ENCODE measurements at places on chromosomes 1 and 21.
A peak's percentile ranks its signal among the peaks of the same experiment; 100 is the strongest.

DNA sequence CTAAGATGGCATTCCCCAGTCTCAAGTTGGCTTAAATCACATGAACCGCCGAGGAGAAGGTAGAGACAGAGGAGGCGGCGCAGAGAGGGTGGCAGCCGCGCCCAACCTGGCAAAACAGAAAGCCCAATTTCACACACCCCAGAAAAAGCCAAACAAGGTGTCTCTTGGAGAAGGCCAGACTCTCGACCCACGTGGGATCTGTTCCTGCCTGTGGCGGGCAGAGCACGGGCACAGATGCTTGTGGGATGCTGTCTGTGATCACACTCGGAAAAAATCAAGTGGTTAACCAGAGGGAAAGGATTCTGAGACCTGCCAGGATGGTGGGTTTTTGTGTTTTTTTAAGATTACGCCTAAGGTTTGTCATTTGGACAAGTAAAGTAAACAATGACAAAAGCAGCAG is 80.7 kb downstream of the MRPL37 start:
- no peak for DNase-seq

DNA sequence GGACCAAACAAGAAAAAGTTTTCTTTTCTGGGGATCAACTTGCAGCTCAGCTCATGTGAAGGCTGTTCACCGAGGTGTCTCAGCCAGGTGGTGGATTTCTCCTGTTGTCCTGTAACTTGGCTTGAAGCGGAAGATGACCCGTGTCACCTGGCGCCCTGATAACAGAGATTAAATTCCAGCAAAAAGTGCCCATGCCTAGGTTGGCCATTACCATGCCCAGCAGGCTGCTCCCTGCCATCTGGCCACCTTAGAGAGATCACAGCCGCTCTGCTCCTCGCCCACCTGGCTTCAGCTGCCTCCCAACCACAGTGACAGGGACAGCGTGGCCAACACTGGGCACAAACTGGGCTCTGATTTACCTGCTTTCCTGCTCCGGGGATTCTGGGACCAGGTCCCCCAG is 149.5 kb downstream of the ZBTB18 start:
- DNase-seq, result no peak

DNA sequence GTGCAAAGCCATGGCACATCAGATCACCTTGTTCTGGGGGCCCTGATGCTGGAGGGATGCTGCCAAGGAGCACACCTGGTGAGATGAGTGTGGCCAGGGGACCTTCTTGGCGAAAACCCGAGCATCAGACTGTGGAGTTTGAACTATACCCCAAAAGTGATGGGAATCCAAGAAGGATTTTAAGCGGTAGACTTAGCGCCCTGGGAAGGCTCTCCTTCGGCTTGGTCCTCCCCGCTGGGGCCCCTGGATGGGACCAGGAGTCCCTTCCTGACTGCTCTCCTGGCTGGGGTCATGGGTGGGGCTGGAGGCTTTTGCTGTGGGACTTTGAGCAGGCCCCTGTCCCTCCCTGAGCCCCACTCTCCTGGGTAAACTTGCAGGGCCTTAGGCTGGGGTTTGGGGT is 10.5 kb downstream of the ZNF362 start:
- DNase-seq, result no peak

GRCh38 chr1:98389809-98390208 is 271.7 kb upstream of the SNX7 start:
- DNase-seq, result no peak

DNA sequence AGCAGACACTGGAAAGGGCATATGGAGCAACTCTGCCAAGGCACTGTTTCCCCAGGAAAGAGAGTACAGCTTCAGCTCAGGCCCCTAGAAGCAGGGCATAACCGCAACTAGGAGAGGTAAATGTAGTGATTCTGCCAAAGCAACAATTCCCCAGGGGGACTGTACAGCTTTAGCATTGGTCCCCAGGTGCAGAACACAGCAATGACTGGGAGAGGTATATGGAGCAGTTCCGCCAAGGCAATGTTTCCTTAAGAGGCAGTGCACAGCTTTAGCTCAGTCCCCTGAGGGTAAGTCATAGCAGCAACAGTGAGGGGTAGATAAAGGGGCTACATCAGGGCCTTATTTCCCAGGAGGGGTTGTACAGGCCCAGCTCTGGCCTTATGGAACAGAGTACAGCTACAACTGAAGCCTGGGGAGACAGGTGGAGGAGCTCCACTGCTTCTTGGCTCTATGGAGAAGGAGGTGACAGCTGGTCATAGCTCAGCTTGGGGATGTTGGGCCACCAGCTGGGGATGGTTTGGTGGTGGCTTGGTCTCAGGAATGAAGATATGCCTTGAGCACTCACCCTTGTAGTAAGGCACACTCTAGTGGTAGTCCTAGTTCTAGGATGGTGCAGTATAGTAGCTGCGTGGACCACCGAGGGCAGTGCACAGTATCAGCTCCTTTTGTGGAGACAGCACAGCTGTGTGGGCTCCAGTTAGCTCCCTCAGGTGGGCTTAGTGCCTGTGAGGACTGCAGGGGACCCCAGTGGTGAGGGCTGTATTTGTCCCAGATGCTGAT is 582.7 kb downstream of the PTPRC start:
- DNase-seq, result no peak

- DNase-seq, result no peak
Measured at GRCh38 chr1:62467092-62467491, 30.2 kb downstream of the USP1 start.

GRCh38 chr1:118947790-118948189 is 40.4 kb downstream of the TBX15 start:
- DNase-seq, result no peak

GRCh38 chr1:110420874-110421793 is 13.6 kb upstream of the LAMTOR5 start:
- no peak for DNase-seq

DNA sequence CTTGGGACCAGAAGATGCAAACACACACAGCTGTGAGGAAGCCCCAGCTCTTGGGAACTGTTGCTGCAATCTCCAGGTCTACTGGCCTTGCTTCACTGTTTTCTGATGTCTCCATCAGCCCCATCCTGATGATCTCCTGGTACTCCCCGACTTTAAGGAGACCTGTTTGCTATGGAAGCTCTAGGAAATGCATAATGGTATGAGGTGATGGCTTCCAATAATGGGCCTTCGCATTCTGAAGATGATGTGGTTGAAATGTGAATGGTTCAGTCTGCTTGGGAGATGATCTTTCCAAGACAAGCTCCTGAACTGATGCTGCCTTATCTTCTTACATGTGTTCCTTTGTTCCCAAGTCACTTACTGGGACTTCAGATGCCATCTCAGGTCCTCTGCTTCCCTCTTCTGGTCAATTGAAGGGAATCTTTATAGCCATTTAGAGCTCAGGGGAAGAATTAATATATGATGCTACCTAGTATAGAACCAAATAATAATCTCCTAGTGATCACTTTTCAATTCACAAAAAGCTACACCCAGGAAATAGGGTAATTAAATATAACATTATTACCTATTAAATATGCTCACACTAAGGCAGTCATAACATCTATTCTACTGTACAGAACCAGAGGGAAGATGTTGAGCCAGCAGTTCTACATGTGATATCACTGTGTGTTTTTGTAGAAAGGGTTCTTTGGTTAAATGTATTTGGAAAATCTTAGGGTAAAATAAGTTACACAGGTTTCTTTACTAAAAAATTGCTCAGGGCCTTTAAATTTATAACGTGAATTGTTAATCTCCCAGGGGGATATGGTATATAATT is 73.9 kb upstream of the VTCN1 start:
- no peak for DNase-seq

GRCh38 chr1:220928320-220928719 is 49.1 kb downstream of the HLX start:
- DNase-seq, result no peak

- DNase-seq, result no peak
Measured at GRCh38 chr21:44424608-44425306, 30.6 kb upstream of the LRRC3 start.

DNA sequence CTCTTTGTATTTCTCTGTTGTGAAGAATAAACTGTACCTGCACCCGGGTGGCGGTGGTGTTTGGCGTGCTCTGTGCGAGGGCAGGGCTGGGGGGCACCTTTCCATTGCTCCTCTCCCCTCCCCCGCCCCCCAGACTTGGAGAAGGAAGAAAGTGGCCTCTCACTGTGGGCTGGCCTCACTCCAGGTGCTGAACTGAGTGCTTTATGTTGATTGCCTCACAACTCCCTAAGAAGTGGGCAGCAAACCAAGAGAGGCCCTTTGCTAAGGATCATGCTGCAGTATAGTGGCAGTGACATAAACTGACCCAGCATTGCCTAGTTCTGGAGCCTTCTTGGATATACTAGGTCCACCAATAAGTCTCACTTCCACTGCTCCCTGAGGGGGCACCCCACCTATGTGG is 20.2 kb downstream of the A3GALT2 start:
- no peak for DNase-seq

DNA sequence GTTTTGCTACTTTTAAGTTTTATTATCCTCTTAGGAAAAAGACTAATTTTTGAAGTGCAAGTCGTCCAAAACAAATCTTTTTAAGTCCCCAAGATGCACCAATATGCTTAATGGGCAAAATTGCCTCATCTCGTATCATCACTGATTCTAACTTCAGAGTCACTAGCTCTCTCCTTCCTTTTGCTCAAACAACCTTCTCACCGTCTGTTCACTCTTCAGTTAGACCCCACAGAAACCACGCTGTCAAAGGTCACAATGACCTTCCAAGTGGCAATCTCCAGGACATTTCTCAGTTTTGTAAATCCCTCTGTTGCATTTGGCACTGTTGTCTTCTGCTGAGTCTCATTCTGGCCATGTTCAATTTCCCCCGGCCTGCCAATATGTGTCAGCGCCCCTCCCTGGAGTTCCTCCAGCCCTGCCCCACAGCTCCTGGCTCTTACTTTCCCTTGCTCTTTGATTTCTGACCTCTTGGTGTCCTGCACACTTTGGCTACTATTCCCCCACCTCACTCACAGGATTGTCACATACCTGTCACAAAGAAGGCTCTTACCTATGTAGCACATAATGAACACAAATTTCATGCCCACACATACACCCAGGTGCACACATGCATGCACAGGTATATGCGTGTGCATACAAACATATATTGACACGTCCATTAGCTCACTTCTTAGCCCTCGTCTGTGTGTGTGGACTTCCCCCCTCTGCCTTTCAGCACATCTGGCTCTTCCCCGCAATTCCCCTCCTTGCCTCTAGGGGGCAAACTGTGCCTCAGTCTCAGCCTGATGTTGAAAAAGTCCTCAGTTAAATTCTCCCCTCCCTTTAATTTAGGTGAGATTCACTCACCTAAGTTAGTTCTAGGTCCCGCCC is 354.0 kb upstream of the DUSP10 start:
- peak; percentile 67 for DNase-seq

- no peak for DNase-seq
Measured at GRCh38 chr1:6578624-6579373, 995 bp upstream of the ZBTB48 start.

GRCh38 chr21:44445145-44445812 is 10.0 kb upstream of the LRRC3 start:
- DNase-seq, result no peak

- DNase-seq, result no peak
Measured at GRCh38 chr1:21298981-21299391, 8.7 kb upstream of the ECE1 start.

DNA sequence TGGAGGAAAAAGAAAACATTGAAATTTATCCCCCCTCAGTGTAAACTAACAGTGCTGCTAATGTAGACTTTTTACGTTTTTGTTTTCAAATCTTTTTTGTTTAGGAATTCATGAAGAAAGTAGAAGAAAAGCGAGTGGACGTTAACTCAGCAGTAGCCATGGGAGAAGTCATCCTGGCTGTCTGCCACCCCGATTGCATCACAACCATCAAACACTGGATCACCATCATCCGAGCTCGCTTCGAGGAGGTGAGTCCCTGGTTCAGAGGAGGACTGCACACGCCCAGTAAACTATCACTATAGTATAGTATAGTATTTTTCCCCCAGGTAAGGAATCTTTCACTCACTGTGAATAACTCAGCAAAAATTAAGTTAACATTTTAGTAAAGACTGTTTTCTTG is 37.8 kb upstream of the BMP8A start:
- no peak for DNase-seq

DNA sequence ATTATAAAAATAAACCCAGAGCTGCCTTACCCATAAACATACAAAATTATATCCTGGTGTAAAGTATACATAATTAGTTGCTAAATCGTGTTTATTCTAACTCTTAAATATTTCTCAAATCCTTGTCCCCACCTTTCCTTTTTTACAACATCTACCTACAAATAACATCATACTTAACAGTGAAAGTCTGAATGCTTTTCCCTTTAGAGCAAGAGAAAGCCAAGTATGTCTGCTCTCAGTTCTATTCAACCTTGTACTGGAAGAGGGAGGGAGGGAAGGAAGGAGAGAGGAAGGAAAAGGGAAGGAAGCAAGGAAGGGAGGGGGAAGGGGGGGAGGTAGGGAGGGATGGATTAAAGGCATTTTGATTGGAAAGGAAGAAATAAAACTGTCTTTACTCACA is 14.6 kb downstream of the DOCK7 start:
- no peak for DNase-seq

All from CD8-positive, alpha-beta memory T cell (primary cell).